NCI-H2081 treated with DMSO at 0.1 percent for 48 hours (cell line): ENCODE measurements at places on chromosomes 5 and 9.

DNA sequence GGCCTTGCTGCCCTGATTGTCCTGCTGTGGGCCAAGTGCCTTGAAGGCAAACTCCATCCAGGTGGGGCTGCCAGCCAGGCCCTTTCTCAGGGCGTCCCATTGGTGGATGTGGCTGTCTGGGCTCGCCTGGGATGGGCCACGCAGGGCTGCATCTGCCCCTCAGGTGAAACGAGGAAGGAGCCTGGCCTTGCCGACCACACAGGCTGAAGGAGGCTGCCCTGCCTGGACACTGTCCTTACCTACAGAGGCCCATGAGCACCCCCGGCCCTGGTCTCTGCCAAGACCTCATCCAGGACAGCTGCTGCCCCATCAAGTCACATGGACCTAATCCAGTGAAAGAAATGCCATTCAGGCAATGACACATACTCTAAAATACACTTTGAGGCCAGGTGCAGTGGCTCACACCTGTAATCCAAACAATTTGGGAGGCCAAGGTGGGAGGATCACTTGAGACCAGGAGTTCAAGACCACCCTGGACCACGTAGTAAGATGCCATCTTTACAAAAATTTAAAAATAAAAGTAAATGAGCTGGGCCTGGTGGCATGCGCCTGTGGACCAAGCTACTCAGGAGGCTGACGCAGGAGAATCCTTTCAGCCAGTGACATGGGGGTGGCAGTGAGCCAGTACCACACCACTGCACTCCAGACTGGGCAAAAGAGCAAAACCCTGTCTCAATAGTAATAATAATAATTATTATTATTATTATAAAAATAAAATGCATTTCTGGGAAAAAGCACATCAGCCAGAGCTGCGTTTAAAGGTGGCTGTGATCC is 33.9 kb downstream of the PNPLA7 start:
- DNase-seq: no peak

GRCh38 chr5:168125445-168126199 is 165.8 kb upstream of the WWC1 start:
- DNase-seq: no peak

DNA sequence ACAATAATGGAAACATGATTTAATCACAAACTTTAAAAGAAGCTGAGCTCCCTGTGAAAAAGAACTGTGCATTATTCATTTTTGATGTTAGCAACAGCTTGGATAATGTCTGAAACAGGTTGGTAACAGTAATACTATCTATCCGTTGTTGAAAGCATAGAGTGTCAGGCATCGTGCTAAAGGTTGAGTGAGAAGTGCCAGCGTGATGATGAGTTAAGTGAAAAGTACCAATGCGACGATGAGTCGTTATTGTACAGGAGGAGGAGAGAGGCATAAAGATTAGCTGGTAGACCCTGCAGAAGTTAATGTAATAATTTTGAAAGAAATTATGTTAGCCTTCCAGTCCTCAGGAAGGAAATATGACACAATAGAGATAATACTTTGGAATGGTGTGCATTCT is 593.6 kb downstream of the MAT2B start:
- DNase-seq: no peak

GRCh38 chr9:109466623-109467590 is 31.2 kb downstream of the PTPN3 start:
- DNase-seq: no peak

DNA sequence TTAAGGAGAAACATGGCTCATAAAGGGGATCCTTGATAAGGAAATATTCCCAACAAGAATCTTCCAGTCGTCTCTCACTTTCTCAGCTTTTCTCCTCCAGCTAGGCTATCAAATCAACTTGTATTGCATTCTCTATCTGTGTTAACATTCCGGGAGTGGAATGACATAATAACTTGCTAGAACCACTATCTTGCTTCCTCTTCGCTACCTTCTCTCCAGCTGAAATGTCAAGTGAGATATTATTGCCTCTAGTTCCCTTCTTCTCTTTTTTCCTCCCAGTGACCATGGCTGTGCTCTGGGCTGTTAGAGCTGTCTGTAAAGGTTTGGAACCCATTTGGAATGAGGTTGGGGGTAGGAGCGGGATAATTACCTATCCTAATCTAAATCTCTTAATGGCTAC is 1329.5 kb upstream of the WWC1 start:
- no peak for DNase-seq

DNA sequence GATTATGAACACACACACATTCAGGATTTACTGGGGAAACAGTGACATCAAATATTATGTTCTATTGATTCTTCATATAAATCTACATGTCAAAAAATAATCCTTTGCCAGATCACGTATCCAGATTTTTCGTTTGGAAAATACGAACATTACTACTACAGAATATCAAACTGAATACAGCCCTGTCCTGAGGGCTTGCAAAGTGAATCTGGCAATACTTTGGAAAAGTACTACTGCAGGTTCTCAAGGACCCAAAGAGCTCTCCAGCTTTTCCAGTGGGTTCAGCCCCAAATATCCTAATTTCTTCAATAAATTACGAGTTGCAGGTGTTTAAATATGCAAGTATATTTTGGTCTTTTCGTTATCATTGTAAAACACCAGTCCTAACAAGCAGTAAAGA is 411 bp upstream of the NDUFS4 start:
- no peak for DNase-seq

GRCh38 chr5:7902666-7903625 is 34.0 kb downstream of the MTRR start:
- DNase-seq: no peak

DNA sequence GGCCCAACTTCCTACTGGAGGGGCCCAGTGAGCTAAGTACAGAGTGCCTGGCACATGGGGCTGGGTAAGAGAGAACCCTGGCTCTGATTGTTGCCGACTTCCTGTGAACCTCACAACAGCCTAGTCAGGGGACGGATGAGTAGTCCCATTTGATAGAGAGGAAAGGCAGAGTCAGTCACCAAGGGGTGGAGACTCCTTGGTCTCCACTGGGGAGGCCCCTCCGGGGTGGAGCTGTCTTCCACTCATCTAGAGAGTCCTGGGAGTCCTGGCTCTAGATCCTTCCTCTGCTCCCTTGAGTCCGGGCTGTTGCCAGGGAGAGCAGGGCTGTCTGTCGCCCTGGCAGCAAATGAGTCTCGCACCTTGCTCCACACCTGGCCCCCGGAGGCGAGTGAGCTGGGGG is 8.0 kb downstream of the GRK6 start:
- DNase-seq: no peak

- no peak for DNase-seq
Measured at GRCh38 chr9:69175486-69175885, 1.4 kb downstream of the TJP2 start.

DNA sequence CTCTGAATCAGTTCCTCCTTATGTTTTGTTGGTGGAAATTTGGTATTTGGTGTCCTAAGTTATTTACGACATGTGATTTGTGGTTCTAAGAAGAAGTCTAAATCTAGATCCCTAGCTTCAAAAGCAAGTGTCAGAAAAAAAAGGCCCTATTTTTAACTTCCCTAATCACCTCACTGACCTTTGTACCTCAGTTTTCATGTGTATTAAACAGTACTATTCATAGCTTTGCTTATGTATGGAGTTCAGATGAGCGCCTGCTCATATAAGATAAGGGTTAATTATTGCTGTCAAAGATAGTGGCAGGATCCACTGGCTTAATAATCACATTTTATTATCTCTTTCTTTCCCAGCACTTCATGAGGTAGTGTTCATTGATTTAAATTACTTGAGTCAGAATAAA is 318.2 kb downstream of the PARP8 start:
- DNase-seq: no peak
